ENCODE measurements at places on chromosomes 2 and 18.
A peak's percentile ranks its signal among the peaks of the same experiment; 100 is the strongest.

DNA sequence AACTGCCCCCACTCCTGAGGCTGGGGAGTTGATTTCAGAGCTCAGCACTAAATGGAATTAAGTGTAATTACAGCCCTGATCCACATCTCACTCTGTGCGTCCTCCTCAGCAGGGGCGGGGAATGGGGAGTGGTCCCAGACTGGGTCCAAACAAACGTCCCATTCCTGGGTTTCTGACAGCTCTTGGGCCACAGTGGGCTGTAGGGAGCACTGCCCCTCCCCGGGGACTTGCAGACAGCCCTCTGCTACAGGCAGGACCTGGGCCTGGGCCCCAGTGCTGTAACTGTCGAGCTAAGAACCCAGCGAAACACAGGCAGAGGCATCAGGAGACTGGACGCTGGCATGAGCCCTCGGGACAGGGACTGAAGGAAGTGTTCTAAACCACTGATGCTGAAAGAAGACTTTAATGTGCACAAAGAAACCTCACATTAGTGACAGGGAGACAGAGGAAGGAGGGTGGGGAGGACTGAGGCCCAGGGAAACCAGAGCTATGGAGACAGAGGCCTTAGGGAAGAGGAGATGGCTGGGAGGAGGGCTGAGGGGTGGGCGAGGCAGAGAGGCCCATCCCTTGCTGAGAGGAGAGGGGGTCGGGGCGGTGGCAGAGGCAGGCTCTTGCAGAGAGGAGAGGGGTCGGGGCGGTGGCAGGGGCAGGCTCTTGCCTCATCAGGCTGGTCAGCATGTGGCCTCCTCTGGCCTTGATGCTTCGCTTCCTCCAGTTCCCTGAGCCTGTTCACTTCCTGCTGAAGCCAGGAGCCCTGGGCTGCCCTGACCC, 5.8 kb upstream of the SEMA4C start:
- peak; percentile 71 for DNase-seq

GRCh38 chr18:72206814-72207213, 337.3 kb downstream of the CBLN2 start:
- DNase-seq, result no peak

GRCh38 chr2:109463236-109463635, 150.5 kb downstream of the SEPTIN10 start:
- DNase-seq, result no peak

DNA sequence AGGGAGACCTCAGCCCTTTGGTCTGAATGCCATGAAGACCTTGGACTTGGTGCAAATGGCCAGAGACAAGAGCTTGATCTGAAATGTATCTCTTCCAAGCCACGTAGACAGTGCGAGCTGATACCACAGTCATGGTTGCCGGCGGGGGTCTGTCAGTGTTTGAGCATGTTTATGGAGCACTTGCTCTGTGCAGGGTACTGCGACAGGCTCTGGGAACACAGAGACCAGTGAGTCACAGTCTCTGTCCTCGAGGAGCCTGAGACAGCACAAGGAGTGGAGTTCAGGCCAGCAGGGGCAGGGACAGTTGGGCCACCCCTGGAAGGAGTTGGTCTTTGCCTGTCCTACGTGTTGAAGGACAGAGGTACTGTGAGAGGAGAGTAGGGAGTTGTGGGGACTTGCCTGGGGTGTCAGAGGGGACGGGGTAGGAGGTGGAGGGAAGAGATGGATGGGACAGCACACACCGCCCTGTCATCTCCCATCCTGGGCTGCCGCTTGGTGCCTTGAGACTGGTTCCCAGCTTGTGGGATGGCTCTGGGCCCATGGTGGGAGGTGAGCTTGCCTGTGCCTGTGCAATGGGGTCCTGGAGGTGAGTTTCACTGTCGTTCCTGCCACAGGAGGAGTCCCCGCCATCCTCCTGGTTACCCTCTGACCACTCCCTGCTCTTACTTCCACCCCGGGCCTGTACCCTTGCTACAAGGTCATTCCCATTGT, 39.5 kb downstream of the ATP6V1C2 start:
- no peak for DNase-seq

DNA sequence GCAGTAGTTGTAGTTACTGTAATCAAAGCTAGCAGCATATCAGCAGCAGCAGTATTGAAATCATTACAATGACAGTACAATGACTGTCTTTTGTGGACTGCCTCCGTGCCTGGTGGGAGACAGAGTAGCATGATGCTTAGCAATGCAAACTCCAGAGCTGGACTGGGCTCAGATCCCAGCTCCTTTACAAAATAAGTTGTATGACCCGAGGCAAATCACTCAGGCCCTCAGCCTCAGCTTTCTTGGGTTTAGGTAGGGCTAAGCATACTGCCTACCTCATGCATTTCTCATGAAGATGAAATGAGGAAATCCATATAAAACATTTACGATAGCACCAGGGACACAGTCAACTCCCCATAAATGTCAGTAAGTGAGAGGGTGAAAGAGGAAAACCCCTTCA, 170.7 kb downstream of the TTC32 start:
- no peak for DNase-seq

Measured in D341Med (cell line).